ENCODE measurements at places on chromosomes 6 and 20. TPM values are rescaled to one million over a fixed set of nuclear protein-coding genes. Genes with fewer than 3 reads are reported as not detected.

Gene ENPP1
- total RNA-seq = 50.8 TPM

- no peaks in the 10 kb centered on the region for H3K36me3 ChIP-seq
- no peak for DNase-seq
- H3K4me3 ChIP-seq = no peak overlapping the region
- H3K27me3 ChIP-seq = no peaks in the 10 kb centered on the region
Measured at GRCh38 chr20:13676682-13677081, 38.0 kb upstream of the TASP1 start.

DNA sequence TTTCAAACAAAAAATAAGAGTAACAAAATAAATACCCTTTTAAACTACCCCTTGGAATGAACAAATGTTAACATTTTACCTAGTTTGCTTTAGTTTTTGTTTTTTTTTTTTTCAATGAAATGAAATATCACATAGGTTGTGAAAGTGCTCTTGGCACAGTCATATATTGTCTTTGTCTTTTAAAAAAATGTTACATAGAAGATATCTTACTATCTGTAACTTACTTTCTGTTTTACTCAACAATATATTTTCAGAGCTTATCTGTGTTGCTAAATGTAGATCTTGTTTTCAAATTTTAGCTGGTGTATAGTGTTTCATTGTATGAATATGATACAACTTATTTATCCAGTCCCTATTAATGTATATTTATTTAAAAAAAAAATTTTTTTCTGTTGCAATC is 8.6 kb downstream of the CEP57L1 start:
- H3K27ac ChIP-seq = no peak overlapping the region
- no peaks in the 10 kb centered on the region for H3K36me3 ChIP-seq
- no peaks in the 10 kb centered on the region for H3K4me1 ChIP-seq
- DNase-seq = no peak
- no peak overlapping the region for H3K4me3 ChIP-seq
- H3K27me3 ChIP-seq = no peaks in the 10 kb centered on the region

- H3K27ac ChIP-seq = no peak overlapping the region
- H3K36me3 ChIP-seq = no peaks in the 10 kb centered on the region
- no peak overlapping the region for H3K4me3 ChIP-seq
- H3K27me3 ChIP-seq = no peaks in the 10 kb centered on the region
- no peaks in the 10 kb centered on the region for H3K4me1 ChIP-seq
Measured at GRCh38 chr6:135129136-135129856, 51.8 kb upstream of the MYB start.

Gene CYP24A1
- 4.8 TPM for total RNA-seq

DNA sequence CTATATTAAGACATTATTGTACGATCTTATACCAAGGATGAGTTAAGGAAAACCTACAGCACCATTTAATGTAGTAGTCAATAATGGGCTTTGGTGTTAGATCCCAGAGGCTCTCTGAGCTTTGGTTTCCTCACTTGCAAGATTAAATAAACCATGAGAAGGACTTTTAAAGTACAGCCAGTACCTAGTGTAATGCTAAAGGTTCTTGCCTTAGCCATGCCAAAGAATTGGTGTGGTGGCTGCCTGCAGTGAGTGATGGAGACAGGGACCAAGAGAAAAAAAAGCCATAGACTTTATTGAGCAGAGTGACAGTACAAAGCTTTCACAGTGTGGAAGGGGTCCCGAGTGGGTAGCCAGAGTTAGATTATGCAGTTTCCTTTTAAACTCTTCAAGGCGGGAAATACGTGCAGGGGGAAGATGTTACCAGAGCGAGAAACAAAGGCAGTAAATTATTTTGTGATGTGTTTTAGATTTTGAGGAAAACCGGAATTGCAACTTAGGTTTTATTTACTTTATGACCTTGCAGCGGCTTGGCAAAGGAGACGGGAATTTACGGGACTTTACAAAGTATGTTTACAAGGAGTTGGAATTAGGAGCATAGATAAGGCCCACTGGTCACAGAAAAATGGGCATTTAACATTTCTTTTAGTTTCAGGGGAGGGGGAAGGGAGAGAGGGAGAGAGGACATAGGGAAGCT is 100.4 kb downstream of the MYO6 start:
- H3K27me3 ChIP-seq = no peaks in the 10 kb centered on the region
- no peaks in the 10 kb centered on the region for H3K4me1 ChIP-seq
- DNase-seq = no peak
- no peak overlapping the region for H3K4me3 ChIP-seq
- H3K27ac ChIP-seq = no peak overlapping the region

Gene DBNDD2
- 51.2 TPM for total RNA-seq

Gene TNF
- not detected for total RNA-seq

GRCh38 chr6:6741264-6741663 is 152.7 kb downstream of the LY86 start:
- no peaks in the 10 kb centered on the region for H3K27me3 ChIP-seq
- peaks cover 6% of the 10 kb centered on the region for H3K4me1 ChIP-seq
- no peak for DNase-seq
- H3K4me3 ChIP-seq = no peak overlapping the region
- no peak overlapping the region for H3K27ac ChIP-seq
- H3K36me3 ChIP-seq = no peaks in the 10 kb centered on the region

DNA sequence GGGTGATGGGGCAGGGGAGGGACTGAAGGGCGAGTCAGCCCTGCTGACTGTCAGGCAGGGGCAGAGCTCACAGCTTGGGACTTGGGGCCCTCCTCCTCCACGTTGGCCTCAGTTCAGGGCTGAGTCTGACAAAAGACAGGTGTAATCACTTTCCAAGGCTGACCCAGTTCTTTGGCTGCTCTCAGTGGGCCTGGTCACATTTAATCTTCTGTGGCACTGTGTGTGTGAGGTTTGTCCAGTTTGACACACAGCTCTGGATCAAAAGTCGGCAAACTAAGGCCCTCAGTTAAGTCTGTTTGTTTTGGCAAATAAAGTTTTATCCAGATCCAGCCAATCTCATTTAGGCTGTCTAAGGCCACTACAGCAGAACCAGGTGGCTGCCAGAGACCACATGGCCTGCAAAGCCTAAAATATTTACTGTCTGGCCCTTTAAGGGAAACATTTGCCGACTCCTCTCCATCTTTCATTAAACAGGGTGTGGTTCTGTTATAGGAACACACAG is 5.1 kb upstream of the MAP1LC3A start:
- no peak overlapping the region for H3K27ac ChIP-seq
- H3K36me3 ChIP-seq = no peaks in the 10 kb centered on the region
- DNase-seq = no peak
- no peak overlapping the region for H3K4me3 ChIP-seq

Gene SPAG4
- total RNA-seq = 2.1 TPM

Gene ANGPT4
- 8.8 TPM for total RNA-seq

- H3K4me1 ChIP-seq = no peaks in the 10 kb centered on the region
- no peaks in the 10 kb centered on the region for H3K27me3 ChIP-seq
- no peaks in the 10 kb centered on the region for H3K36me3 ChIP-seq
- H3K27ac ChIP-seq = no peak overlapping the region
Measured at GRCh38 chr6:81985191-81985590, 232.7 kb upstream of the TENT5A start.

GRCh38 chr6:152151920-152152319 is 344.4 kb downstream of the ESR1 start:
- no peak overlapping the region for H3K4me3 ChIP-seq
- no peaks in the 10 kb centered on the region for H3K36me3 ChIP-seq
- H3K27me3 ChIP-seq = no peaks in the 10 kb centered on the region

GRCh38 chr6:15621203-15622044 is 41.4 kb downstream of the DTNBP1 start:
- H3K4me1 ChIP-seq = no peaks in the 10 kb centered on the region
- no peak overlapping the region for H3K4me3 ChIP-seq
- H3K27me3 ChIP-seq = no peaks in the 10 kb centered on the region

Gene KIAA1586
- 60.3 TPM for total RNA-seq

DNA sequence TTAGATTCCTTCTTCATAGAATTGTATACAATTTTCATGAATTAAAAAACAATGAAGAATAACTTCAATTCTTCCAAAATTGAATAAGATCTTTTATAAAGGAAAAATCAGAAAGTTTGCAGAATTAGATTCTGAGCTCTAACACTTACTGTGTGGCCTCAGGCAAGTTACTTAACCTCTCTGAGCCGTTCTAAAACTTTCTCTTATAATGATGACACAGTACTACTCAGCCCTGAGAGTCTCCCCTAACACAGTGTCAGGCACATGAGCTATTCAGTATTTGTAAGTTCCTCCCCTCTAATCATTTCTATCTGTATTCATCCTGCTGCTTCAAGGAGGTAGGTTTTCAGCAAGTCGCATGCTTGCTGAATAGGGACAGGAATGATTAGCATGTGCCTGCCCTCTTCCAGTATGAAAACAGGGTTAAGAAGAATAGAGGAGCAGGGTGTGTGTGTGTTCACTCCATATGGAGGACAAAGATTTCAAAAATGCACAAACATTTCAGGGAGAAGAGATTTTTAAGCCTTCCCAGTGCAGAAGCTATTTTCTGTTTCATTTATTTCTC is 11.4 kb downstream of the ID4 start:
- DNase-seq = no peak
- no peaks in the 10 kb centered on the region for H3K36me3 ChIP-seq
- H3K27ac ChIP-seq = peak overlapping the region; percentile 16
- no peaks in the 10 kb centered on the region for H3K4me1 ChIP-seq
- no peak overlapping the region for H3K4me3 ChIP-seq
- H3K27me3 ChIP-seq = no peaks in the 10 kb centered on the region

GRCh38 chr6:111992851-111993250 is 61.1 kb upstream of the CCN6 start:
- no peak overlapping the region for H3K27ac ChIP-seq
- no peaks in the 10 kb centered on the region for H3K36me3 ChIP-seq
- H3K4me3 ChIP-seq = no peak overlapping the region
- H3K27me3 ChIP-seq = no peaks in the 10 kb centered on the region
- no peak for DNase-seq

DNA sequence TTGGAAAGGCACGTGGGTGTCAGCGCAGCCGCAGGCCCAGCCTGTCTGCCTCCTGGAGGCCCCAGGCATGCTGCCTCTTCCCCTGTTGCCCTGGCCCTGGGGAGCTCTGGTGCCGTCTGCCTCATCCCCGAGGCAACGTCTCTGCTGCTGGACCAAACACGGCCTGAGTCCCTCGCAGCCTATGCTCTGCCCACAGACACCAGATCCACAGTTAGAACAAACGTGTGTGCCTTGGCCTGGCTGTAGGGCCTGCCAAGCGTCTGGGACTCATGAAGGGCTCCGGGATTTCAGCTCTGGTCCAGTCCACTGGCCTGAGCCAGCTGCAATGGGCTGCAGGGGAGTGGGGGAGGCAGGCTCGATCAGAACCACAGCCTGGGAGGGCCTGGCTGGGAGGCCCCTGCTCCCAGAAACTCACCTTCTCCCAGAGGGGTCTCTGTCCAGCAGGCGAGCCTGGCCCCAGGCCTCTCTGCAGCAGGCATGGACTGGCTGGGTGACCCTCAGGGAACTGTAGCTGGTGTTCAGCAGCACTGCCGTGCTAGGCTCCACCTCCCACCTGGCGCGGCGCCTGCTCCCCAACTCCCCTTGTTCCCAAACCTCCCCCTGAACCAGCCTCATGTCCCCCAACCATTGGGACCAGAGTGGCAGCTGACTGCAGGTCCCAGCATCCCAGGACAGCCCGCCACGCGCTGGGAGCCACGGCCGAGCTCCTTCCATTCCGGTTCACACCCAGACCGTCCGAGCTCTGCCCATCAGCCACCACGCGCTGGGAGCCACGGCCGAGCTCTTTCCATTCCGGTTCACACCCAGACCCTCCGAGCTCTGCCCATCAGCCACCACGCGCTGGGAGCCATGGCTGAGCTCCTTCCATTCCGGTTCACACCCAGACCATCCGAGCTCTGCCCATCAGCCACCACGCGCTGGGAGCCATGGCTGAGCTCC is 197.0 kb downstream of the DLL1 start:
- DNase-seq = no peak
- H3K27me3 ChIP-seq = no peaks in the 10 kb centered on the region
- no peaks in the 10 kb centered on the region for H3K36me3 ChIP-seq
- H3K27ac ChIP-seq = no peak overlapping the region
- no peak overlapping the region for H3K4me3 ChIP-seq
